ENCODE measurements at places on chromosomes 3 and 15.

DNA sequence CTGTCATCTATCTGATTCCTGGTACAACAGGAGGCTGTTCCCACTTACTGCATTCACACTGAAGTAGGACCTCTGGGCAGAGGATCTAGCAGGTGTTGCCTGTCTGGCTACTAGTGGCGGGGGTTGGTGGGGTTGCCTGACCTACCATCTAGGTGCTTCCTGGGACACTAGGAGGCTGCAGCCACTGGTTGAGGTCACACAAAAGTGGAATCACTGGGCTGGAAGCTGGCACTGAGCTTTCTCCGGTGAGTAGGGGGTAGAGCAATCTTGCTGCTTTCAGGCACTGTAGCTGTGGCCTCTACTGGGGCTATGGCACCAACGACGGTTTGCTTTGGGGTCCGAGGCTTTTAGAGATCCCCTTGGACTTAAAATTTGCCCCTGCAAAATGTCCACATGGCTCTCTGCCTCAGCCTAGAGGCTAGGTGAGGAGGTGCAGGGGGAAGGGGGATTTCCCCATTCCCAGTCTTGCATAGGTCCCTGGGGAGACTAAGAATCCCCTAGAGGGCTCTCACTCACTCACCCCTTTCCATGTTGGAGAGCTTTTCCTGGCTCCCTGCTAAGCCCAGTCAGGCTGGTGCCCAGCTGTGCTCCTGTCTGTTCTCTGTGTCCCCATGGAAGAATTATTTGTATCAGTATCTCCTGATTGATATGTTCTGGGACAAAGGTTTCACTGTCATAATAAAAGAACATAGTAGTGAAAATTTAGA is 397.7 kb upstream of the EPHA6 start:
- no peak for DNase-seq

DNA sequence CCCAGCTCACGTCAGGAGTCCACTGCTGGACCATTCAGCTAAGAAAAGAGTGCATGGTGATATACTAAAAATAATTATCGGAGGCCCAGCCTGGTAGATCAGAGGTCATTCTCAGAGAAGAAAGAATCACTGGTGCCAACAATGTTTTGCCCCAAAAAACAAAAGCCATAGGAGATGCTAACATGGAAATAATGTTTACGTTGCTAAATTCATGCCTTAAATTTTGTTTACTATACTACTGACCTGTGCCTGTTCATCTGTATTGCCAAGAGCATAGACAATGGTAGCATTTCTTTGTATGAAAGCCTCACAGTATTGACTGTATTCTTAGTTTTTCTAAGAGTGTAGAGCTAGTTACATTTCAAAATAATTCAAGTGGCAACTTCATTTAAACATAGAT is 138.1 kb upstream of the GPR149 start:
- DNase-seq = no peak

DNA sequence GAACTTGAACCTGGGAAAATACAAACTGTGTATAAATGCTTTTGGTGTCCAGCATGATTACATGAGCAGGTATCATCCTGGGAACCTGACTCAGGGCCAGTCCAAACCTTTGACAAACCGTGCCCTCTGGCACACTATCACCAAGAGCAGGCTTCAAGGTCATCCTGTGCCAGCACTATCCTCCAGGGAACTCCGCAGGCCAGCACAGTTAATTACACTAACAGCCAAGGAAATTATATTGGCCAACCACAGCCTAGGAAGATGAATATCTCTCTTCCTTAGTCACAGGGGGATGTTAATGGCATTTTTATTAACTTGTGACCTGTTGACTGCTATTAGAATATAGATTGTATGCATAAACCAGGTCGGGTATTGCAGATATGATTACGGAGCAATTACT is 262.0 kb downstream of the TUSC7 start:
- no peak for DNase-seq

DNA sequence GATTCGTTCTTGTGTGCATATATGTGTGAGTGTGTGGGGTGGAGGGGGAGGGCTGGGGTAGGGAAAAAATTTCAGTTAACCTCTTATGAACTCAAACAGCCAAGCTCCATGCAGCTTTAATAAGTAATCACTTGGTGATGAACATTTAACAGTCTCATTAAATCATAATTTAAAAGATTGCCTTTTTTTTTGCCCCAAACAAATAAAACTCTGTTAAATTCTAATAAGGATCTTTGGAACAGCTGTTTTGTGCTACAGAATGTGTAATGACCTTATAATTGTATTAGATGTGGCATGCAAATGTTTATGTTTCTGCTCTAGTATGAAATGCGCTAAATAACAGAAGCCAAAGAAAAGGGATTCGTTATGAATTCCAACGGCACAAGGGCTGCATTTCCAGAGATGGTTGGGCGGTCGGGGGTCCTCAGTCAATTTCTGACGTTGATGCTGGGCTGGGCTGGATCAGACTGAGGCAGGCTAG is 80.0 kb upstream of the RORA start:
- DNase-seq = no peak

DNA sequence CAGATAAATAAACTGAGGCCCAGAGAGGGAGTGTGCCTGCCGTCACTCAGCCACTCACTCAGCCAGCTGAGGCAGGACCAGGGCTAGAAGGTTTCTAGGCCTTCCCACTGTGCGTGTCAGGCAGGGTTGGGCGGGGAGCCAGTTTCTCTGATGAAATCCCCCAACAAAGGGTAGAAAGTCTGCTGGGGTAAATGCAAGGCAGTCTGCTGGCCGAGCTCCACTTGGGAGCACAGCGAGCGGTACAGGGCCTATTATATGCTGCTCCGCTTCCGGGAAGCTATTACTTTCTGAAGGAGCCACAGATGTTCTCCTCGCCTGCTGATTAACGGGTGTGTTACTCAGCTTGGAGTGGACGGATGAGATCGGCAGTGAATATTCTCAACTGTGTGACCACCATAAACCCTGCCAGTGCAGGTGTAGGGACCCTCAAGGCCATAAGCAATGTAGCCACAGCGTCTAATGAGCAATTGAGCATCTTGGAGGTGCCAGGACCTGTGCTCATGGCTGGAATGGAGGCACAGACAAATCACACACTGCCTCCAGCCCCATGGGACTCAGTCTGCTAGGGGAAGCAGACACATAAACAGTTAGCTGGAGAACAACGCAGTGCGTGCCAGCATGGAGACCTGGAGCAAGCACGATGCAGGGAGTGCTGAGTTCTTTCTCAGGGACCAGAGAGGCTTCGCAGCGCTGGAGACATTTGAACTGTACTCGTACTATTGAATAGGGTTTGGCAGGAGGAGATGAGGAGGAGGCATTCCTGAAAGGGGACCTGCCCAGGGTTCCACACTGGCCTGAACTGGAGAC is 42.1 kb downstream of the CORO2B start:
- DNase-seq = no peak

DNA sequence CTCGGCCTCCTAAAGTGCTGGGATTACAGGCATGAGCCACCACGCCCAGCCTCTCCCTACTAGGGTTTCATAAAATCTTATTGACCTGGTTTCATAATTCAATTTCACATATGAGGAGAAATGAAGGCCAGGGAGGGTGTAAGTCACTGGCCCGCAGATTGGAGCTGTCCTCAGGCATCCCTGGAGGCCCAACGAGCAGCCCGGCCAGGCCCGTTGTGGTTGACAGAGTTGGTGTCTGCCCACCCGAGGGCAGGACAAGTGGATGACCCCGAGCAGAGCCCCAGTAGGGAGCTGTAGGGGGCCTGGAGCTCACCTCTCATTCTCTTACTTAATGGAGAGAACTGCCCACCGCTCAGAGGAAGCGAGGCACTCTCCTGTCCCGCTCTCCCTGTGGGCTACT is 78.9 kb downstream of the CPN2 start:
- no peak for DNase-seq

GRCh38 chr3:102668247-102668646 is 233.4 kb downstream of the ZPLD1 start:
- DNase-seq = no peak
